ENCODE measurements at places on chromosomes 13 and 19. TPM values are rescaled to one million over a fixed set of nuclear protein-coding genes. Genes with fewer than 3 reads are reported as not detected.

Gene CSNK1G2
- polyA plus RNA-seq = 83.7 TPM

- no peak for DNase-seq
Observed at GRCh38 chr13:111186305-111186935, 71.3 kb downstream of the ARHGEF7 start.

GRCh38 chr13:38905861-38906260, 84.8 kb downstream of the STOML3 start:
- no peak for DNase-seq

Gene NALCN
- 8.1 TPM for polyA plus RNA-seq

GRCh38 chr13:29693275-29693945, 97.9 kb upstream of the SLC7A1 start:
- DNase-seq = no peak

Gene RASAL3
- polyA plus RNA-seq = 1.1 TPM

GRCh38 chr19:18644196-18645034, 7.6 kb downstream of the KLHL26 start:
- DNase-seq = peak; percentile 25

Gene HS6ST3
- polyA plus RNA-seq = 1.7 TPM

Gene SLC6A16
- polyA plus RNA-seq = 1.7 TPM

- peak; percentile 37 for DNase-seq
Observed at GRCh38 chr13:94703271-94703670, 9.1 kb downstream of the SOX21 start.

Gene OR7E24
- polyA plus RNA-seq = not detected

DNA sequence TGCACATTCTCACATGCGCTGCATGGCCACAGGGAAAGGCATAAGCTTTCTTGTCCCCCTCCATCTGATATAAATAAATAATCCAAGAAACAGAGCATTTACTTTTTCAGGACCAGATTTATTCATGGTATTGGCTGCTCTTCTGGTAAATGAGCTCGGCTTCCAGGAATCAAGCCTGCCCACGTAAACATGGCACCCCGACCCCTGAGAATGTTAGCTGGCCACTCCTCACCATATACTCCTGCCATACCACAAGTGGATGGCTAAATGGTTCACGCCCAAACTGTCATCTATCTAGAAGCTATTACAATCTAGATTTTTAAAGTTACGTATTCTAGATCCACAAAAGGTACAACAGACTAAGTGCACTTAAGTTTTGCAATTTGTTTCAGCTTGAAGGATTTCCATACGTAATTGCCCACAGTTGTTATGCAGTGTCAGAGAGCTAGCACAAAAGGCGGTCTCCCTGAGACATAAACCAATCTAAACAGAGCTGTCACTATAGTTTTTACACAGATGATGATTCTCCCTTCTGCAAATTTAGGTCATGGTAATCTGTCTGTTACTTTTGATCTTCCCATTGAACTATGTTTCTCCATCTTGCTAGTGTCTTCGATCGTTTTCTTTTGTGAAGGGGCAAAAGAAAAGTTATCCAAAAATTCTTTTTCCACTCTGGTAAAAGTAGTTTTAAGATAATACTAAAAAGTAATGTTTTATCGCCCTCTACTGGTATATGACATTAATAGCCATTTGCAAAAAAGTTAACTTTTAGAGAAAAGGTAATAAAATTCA, 16.2 kb upstream of the FOXO1 start:
- DNase-seq = peak; percentile 64

Gene PSG5
- not detected for polyA plus RNA-seq

Data from brain (organoid and tissue), 16 donors.